IPS DF 6.9 (cell line): ENCODE measurements at places on chromosomes 3 and 15.
A peak's percentile ranks its signal among the peaks of the same experiment; 100 is the strongest.

DNA sequence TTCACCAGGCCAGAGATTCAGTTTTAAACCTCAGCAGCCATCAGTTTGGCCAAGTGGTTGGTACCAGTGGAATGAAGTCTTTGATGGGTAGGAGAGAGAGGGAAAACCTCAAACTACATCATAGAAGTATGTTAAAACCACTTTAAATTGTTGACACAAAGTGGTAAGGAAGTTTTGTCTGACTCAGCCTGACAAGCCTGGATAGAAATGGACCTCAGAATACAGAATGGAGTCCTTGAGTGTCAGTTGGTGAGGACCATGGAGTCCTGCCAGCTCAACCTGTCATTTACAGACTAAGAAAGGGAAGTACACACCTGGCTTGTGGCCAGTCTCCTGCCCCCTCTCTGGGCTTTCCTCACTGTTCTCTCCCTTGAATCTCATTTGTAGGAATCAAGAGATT, 12.1 kb downstream of the EAF1 start:
- no peak for DNase-seq

DNA sequence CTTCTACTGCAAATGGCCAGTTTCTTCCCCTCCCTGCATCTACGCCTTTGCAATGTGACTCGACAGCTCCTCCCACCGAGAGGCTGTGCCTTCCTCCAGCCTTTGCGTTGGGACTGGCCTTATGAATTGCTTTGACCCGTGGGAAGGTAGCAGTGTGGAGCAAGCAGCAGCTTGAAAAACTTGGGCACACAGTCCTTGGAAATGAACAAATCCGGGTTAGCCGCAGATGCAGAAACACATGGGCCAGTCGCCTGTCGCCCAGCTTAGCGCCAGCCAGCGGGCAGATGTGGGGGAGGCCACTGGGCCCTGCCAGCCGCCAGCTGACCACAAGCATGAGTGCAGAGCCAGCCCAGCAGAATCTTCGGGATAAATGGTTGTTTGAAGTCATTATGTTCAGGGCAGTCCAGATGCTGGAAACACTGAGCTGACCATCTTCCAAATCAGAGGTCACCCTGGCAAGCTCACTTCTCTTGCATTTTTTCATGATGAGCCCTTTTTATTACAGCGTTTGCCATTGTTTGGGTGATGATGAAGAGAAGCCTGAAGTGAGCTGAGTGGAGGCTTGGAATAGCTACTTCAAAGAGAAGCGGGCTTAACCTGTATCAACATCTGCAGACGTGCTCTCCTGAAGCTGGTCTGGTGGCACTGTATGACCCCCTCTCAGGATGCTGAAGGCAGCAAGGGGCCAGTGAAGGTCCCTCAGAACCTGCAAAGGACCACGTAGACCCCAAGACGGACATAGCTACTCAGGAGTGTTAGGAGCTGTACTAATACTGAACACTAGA, 9.8 kb downstream of the SELENOS start:
- DNase-seq: no peak

DNA sequence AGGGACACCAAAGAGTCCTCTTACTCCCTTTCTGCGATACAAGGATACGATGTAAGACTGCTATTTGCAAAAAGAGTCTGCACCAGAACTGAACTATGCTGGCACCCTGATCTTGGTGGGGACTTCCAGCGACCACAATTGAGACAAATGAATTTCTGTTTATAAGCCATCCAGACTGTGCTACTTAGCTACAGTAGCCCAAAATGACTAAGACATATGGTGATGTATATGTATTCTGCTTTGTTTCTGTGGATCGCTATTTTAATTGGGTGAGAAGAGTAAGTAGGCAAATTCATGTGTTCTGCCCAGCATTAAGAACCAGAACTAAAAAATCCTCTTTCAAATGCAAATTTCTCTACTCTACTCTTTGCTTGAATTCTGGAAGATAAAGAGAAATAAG, 720.9 kb downstream of the DIPK2A start:
- no peak for DNase-seq

GRCh38 chr3:187139126-187139894, at the start of gene RPL39L:
TSS of gene RPL39L (minus strand) at chr3:187139496. CDS start at chr3:187121300, 18,196 bp downstream.
- peak; percentile 87 for DNase-seq

DNA sequence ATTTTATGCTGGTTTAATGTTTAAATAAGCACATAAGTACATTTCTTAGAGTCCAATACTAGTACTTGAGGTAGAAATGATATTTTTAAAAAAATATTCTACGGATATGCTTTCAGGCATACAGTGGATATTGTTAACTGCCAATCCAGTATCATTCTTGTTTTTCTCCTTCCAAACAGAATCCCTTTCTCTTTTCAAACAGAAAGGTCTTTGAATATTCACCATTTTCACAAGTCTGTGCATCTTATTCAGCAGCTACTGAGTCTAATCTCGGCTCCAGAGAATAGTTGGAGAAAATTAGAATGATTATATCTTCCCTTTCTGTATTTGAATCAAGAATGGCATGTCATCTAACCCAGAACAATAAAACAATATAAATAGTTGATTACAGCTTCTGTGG, 174.5 kb downstream of the GOLGA6L6 start:
- no peak for DNase-seq

DNA sequence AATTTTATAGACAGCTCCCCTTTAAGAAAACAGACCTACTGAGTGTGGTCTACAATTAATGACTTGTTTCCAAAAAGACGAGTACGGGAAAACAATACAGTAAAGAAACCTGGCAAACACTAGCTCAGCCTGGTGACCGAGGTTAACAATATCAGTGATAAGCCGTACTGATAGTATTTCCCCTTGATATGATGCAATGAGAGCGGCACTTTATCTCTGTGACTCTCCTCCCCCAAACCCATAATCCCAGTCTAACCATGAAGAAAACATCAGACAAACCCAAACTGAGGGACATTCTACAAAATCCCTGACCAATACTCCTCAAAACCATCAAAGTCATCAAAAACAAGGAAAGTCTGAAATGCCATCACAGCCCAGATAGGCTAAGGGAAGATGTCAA, 8.2 kb downstream of the DENND4A start:
- no peak for DNase-seq

DNA sequence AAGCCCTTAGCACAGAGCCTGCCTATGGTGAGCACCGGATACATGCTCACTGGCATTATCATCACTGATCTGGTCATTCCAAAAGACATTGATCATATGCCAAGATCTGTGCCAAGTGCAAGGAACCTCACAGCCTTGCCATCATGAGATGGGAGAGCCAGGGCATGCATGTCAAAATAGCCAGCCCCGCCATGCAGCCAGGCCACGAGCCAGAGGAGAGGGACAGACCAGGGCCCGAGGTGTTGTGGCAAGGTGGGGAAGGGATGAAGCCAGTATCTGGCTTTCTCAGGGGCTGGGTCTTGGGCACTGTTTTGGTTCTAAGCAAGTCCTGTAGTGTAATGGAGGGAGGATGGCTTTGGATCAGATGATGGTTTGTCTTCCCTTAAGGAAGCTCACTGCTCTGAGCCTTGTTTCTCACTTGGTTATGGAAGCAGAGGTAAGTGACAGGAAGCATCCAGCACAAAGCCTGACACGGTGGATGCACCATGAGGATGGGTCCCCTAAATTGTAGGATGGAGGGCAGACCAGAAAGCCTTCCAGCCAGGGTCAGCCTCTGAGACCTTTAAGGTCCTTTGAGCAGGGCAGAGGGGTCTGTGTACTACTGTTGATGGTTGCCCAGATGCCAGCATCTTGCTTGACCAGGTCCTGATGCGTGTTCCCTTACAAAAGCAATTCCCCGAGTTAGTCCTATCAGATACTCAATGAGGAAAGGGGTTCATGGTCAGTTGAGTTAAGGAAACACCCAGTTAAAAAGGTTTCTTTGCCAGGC, 247.7 kb upstream of the TLE3 start:
- DNase-seq: no peak

- no peak for DNase-seq
Measured at GRCh38 chr3:168414149-168414548, 318.4 kb upstream of the GOLIM4 start.

DNA sequence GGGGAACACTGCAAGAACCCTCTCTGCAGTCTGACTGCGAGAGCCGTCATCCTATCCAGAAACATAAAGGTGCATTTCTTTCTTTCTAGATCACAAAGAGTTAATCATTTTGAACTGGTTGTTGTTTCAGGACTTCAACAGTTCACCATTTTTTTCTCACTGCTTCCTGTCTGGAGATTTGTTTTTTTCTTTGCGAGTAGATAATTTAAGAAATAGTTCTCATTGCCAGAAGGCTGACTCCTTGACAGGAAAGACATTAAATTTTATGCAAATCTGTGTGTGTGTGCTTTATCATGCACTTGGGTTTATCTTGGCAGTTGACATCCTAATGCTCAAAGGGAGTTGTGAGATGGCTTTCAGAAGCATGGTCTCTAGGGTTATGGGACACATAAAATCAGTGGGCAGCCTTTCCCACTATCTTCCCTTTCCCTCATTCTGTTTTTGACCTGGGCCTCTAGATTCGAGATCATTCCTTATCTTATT, 123.5 kb upstream of the TBL1XR1 start:
- DNase-seq: no peak

DNA sequence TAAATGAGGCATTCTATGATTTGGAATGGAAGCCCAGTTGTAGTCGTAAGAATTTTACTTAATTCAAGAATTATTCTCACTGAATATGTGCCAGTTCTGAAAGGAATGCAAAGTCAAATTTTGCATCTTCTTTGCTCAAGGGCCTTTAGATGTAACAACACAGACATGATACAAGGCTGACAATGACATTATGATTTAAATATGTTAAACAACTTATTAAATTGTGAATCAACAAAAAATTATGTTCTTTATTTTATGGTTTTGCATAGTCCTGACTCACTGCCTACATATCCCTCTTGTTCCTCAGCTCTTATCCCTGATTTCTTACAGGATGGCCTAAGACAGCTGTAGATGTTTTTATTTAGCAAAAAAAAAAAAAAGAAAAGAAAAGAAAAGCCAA, 170.9 kb upstream of the NR2E3 start:
- no peak for DNase-seq
